ENCODE measurements at places on chromosomes 5 and 9. TPM values are rescaled to one million over a fixed set of nuclear protein-coding genes. Genes with fewer than 3 reads are reported as not detected.

DNA sequence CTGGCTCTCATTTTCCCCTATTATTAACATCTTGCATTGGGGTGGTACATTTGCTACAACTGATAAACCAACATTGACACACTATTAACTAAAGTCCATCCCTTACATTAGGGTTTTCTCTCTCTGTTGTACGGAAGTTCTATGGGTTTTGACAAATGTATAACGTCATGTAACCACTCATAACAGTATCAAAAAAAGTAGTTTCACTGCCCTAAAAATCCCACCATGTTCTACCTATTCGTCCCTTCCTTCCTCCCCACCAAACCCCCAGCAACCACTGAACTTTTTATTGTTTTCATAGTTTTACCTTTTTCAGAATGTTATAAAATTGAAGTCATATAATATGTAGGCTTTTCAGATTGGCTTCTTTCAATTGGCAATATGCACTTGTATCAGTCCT, 40.1 kb downstream of the MLLT3 start:
- no peak for DNase-seq

- DNase-seq: peak; percentile 38
Measured at GRCh38 chr9:135989722-135990467, 28.7 kb upstream of the UBAC1 start.

- DNase-seq: no peak
Measured at GRCh38 chr5:82408033-82408432, 129.9 kb upstream of the RPS23 start.

- DNase-seq: no peak
Measured at GRCh38 chr9:37656936-37657335, 6.2 kb downstream of the FRMPD1 start.

DNA sequence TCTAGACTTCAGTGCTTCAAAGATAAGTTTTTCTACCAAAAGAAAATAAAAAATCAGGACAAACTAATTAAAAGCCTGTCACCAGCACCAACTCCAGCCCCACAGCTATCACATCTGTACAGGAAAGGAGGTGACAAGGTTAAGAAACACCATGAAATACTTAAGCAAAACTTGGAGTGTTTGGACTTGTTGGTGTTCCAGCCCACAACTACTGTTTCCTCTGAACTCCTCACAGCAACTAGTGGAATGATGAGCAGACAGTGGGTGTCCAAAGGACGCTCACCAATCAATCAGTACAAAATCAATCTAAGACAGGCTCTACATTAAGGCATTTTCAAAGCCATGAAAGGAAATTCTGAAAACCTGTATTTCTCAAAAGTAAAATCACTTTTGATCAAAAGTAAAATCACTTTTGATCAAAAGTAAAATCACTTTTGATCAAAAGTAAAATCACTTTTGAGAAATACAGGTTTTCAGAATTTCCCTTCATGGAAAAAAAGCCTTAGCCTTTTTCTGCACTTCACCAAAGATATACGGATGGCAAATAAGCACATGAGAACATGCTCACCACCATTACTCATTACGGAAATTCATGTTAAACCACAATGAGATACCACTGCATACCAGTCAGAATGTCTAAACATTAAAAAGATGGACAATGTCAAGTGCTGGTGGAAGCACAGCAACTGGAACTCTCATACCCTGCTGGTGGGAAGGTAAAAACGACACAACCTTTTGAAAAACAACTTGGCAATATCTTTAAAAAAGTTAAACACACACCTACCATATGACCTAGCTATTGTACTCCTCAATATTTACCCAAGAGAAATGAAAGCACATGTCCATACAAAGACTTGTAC, 79.7 kb downstream of the MED27 start:
- no peak for DNase-seq

DNA sequence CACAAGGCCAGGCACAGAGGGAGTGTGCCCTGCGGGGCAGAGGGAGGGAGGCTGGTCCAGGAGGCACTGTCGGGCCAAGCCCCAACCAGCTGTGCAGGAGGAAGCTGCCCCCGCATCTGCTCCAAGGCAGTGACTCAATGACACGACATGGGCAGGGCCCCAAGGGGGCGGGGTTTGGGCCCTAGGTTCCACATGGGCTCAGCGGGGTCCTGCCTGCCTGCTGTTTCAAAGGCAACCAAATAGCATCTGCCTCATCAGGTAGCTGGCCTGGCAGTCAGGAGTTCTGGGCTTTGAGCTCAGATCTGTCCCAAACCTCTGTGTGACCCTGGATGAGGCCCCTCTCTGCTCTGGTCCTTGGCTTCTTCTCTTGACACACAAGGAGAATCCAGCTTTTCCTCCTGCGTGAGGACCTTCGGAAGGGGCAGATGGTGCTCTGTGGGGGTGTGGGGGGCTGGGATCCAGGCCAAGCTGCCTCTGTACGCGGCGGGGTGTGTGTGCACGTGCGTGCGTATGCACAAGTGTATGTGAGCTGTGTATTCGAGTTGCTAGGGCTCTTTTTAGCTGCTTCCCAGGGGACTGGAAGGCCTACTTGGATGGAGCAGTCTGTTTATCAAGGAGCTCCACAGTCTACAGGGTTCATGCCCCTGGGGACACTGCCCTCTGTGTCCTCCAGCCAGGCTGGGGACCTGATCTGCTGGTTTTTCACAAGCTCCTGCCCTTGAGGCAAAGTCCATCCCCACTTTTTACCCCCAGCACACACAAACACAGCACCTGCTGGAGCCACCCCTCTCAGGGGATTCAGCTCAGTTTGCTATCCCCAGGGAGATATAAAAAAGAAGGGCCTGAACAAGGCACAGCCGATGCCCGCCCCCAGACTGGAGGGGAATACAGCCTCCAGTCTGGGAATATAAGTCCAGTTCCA, 138.9 kb downstream of the RGS3 start:
- DNase-seq: no peak

DNA sequence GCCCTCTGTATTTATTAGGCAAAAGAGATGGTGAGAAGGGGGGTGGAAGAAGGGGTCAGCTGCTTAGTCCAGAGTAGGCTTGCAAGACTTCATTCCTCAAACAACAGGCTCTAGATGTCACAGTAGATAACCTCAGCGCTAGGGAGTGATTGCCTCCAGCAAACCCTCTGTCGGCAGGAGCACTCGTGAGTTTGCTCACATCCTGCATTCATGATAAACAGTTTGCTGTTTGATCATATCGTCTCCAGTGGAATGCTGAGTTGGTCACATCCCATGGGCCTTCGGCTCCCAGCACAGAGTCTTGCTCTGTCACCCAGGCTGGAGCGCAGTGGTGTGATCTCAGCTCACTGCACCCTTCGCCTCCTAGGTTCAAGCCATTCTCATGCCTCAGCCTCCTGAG, 3.6 kb downstream of the TTC23L start:
- no peak for DNase-seq

DNA sequence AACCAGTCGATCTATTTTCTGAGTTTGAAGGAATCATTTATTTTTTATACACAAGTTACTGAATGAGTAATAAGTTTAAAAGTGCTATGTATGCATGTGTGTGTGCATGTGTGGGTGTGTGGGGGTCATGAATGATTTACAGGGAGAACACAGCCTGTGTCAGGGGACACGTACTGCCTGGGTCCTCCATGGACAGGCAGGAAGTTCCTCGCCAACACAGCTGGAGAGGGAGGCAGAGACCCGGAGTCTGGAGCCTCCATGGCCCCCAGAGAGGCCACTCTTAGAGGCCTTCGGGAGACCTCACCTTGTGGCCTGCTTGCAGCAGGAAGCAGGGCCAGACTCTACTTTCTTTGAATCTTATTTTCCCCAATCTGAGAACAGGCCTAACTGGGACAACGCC, 144.7 kb downstream of the GABBR2 start:
- no peak for DNase-seq

- no peak for DNase-seq
Measured at GRCh38 chr5:172477466-172477865, 23.1 kb upstream of the SH3PXD2B start.

DNA sequence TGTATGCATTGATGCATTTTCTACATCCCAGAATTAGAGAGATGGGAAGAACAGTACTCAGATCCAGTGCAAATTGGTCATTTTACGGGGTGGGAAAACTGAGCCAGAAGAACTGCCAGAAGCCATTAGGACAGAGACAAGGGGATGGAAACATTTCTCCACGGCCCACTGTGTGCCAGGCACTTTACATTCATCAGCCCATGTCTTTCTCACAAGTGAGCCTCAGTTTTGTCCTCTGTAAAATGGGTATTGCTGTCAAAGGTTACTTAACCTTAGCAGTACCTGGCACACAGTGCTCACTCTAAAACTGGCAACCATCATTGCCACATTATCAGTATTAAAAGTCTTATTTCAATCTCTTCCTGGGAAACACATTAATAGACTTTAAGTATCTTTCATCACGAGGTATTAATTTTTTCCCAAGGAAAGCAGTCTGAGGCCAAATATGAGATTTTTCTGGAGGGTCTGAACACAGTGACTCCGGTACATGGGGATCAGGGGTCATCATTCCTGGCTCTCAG, 5.2 kb downstream of the DUSP1 start:
- no peak for DNase-seq

DNA sequence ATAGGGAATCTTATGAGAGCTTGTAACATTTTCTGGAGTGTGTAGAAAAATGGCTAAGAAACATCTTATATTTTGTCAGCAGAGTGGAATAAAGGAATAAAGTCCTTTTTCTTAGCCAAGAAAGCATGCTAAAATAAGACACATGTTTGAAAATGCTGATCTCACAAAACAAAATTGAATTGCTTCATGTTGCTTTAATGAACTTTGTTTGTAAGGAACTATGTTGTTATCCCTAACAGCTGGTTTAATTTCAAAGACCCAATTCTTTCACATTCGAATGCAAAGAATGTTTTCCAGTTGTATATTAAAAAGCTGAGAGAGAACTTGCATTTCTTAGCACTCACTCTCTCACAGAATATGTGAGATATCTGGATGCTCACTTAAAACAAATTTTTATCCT, 107.6 kb downstream of the MUSK start:
- DNase-seq: no peak

DNA sequence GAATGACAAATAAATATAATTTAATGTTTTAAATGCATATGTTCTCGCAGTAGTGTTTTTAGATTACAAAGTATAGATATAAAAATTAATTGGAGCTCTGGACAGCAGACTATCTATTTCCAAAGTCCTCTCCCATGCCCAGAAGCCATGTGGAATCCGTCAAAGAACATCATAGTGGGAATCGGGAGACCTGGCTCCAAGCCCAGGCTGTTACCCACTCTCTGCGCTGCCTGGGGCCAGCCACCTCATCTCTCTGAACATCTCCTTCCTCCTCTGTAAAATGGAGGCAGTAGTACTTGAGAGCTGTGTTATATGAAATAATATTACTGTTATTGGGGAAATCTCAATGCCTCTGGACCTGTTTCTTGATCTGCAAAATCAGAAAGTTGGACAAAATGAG, 58.1 kb upstream of the SLC30A5 start:
- no peak for DNase-seq

FOXD4L4 gene
- 0.51 TPM for total RNA-seq

DNA sequence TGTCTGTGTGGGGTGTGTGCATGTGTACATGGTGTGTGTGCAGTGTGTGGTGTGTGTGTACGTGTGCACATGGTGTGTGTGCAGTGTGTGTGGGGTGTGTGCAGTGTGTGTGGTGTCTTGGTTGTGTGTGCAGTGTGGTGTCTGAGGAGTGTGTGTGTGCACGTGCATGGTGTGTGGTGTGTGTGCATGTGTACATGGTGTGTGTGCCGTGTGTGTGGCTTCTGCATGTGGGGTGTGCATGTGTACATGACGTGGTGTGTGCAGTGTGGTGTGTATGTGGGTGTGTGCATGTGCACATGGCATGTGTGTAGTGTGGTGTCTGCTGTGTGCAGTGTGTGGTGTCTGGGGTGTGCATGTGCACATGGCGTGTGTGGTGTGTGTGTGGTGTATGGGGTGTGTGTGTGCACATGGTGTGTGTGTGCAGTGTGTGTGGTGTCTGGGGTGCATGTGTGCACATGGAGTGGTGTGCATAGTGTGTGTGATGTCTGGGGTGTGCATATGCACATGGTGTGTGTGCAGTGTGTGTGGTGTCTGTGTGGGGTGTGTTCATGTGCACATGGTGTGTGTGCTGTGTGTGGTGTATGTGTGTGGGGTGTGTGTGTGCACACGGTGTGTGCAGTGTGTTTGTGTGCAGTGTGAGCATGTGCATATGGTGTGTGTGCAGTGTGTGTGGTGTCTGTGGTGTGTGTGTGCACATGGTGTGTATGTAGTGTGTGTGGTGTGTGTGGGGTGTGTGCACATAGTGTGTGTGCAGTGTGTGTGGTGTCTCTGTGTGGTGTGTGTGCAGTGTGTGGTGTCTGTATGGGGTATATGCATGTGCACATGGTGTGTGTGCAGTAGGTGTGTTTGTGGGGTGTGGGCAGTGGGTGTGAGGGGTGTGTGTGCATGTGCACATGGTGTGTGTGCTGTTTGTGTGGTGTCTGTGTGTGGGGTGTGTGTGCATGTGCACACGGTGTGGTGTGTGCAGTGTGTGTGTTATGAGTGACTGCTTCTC, 40.6 kb upstream of the ZNG1F start:
- no peak for DNase-seq

PCDHB12 gene
- total RNA-seq: not detected

DNA sequence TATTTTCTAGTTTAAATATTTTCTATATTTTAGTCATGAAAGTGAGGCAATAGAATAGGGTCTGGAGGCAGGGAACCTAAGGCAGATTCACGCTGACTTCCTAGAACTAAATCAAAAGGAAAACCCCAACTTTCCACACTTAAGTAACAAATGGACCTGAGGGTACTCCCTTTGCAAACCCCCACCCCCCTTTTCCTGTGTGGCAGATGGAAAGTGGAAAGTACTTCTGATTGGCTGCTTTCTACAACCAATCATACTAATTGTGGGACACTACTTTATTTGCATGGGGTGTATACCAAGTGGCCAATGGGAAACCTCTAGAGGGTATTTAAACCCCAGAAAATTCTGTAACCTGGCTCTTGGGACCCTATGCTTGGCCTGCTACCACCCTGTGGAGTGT, 4.8 kb upstream of the CENPH start:
- DNase-seq: no peak

DNA sequence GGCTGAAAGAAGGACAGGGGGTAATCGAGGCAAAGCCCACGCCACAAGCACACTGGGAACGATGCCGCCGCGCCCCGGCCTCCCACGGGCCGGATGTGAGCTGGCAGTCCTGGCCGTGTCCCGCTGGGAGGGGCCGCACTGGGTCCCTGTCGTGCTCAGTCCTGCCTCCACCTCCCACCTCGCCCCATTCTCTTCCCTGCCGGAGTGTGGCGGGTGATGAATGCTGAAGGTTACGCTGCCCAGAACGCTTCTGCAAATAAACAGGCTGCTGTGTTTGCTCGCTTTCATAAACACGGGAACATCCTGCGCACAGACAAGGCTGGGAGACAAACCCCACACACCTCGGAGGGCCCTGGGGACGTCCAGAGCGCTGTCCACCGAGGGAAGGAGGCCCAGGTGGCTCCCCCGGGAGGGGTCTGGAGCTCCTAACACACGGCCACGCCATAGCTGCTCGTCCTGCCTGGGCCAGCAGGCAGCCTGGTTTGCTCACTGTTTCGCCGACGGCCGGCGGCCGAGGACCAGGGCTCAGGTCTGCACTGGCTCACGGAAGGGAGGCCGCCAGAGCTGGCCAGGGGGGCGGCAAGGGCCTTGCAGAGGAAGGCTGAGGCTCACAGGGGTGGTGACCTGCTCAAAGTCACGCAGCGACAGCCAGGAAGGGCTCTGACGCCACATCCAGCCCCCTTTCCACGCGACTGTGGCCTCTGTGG, 2.3 kb downstream of the DNLZ start:
- DNase-seq: no peak

GRCh38 chr9:76944011-76944410, 38.1 kb upstream of the PRUNE2 start:
- DNase-seq: no peak

JAKMIP2 gene
- 0.88 TPM for total RNA-seq

GRCh38 chr5:3237276-3237868, 358.3 kb upstream of the IRX1 start:
- no peak for DNase-seq

- DNase-seq: no peak
Measured at GRCh38 chr9:4098031-4098430, 201.8 kb downstream of the GLIS3 start.

Measured in naive thymus-derived CD4-positive, alpha-beta T cell (primary cell).